Stimulated activated CD8-positive, alpha-beta memory T cell treated with anti-CD3 and anti-CD28 coated beads, Interleukin-4, amount 100 ng/mL, for 1 hour (primary cell): ENCODE measurements at places on chromosomes 6 and 20.

DNA sequence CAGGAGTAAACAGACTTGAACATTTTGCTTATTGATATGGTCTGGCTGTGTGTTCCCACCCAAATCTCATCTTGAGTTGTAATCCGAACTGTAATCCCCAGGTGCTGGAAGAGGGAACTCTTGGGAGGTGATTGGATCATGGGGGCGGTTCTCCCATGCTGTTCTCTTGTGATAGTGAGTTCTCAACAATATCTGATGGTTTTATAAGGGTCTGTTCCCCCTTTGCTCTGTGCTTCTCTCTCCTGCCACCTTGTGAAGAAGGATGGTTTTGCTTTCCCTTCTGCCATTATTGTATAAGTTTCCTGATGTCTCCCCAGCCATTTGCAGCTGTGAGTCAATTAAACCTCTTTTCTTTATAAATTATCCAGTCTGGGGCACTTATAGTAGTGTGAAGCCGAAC is 40.0 kb downstream of the MYLIP start:
- no peak for DNase-seq

GRCh38 chr6:84078335-84078734 is 44.8 kb downstream of the MRAP2 start:
- no peak for DNase-seq

GRCh38 chr20:34537651-34538050 is 20.9 kb upstream of the MAP1LC3A start:
- DNase-seq: no peak

DNA sequence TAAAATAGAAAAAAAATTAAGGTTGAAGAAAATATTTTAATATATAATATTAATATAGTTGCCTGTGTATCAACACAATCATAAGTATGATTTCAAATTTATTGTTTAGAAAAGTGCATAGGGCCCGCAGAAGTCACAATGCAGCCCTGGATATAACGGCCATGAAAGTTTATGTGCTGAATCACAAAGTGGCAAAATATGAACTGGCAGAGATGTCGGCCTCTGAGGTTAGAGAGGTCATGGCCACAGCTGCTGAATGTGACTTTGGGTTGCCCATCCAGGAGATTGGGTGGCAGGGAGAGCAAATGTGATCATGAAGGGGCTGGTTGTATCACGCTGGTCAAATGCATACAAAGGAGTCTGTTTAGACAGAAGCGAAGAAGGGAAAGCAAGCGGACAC is 35.7 kb downstream of the COL11A2 start:
- DNase-seq: no peak

DNA sequence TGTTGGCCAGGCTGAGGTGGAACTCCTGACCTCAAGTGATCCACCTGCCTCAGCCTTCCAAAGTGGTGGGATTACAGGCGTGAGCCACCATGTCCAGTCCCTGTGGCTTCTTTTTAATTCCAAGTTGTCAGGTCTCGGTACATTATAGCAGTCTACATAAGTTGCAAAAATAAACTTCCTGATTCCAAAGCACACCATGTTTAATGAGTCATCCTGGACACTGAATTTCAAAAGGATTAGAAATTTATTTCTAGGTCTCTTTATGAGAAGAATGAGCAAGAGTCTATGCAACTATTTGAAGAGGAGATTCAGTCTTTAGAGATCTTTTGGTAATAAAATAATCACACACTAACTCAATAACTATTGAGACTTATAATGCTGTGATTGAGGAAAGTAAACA is 63.9 kb upstream of the MCHR2 start:
- no peak for DNase-seq

DNA sequence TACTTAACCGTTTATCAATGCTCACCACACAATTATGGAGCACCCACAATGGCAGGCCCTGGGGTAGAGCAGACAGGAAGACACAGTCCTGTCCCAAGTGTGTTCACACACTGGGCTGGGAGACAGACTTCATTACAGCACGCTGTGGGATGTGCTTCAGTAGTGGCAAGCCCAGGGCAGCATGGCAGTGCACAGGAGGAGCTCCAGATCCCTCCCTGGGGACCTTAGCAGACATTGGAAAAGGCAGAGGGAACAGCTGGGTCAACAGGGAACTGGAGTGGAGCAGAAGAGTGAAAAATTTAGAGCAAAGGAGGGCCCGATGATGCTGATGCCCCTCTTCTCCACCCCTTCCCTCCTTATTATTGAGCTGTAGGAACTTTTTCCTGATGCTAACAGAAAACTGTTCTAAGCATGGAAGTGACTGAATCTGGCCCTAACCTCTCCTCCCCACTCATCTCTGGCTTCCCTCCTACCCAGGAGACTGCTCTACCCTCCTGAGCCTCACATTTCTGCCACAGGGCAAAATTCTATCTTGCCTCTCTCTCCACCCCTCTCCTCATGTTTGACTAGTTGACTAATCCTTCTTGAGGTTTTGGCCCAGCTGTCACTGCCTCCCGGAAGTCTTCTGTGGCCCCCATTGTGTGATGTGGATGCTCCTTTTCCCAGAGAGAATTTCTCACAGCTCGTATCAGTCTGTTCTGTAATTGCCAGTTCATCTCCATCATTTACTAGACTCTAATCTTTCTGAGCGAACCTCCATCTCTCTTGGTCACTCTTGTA is 41.3 kb upstream of the NOP56 start:
- DNase-seq: no peak

DNA sequence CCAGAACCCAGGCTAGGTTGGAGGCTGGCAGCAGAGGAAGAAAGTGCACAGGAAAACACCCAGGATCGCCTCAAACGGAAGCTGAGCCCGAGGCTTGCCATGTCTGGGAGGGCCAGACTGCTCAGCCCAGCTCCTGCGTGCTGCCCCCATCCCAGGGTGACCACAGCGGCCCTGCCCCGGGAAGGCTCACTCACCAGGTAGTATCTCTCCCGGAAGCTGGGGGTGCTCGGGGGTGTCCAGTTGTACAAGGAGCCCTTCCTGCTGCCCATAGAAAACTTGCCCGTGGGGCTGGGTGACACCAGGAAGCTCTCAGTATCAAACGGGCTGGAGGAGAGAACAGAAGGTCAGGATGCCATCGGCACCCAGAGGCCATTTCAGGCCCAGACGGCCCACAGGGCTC is 86.9 kb downstream of the RIPOR3 start:
- no peak for DNase-seq

DNA sequence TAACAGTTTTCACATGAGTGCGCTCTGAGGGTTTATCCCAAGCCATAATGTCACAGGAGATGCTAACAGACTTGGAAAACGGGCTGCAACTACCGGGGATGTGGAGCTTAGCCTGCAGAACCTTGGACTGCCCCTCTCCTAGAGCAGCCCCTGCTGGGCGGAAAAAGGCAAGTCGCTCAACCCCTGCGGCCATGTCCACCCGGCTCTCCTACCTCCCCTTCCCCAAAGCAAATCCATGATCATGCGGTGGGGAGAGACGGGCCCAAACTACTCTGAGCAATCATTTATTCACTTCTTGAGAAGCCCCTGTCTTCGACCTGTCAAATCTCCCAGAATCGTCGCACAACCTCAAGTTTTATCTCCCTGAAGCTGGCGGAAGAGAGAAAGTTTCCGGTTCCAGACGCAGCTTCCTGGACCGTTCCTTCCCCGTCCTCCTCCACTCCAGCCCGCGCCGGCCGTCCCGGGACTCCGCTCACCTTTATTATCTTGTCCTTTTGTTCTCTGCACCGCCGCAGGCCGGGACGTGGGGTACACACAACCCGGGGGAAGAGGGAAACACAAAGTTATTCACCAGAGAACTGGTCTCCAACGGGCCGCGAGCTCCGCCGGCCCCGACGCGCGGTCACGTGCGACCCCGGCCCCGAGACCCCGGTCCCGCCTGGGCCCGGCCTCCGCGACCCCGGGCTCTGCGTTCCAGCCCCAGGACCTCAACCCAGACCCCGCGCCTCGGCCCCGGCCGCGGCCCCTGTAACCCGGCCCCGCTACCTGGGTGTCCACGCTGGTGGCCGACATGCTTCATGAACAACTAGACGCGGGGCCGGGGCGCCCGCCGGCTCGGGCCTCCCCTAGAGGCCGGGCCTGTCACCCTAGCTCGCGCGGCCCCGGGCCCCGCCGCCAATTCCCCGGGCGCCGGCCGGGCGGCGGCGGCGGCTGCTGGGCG is 560 bp downstream of the YTHDF1 start:
- DNase-seq: no peak

- DNase-seq: no peak
Observed at GRCh38 chr6:5020142-5020541, 16.3 kb upstream of the RPP40 start.
